ENCODE measurements at places on chromosomes 7 and 10. TPM values are rescaled to one million over a fixed set of nuclear protein-coding genes. Genes with fewer than 3 reads are reported as not detected.

DNA sequence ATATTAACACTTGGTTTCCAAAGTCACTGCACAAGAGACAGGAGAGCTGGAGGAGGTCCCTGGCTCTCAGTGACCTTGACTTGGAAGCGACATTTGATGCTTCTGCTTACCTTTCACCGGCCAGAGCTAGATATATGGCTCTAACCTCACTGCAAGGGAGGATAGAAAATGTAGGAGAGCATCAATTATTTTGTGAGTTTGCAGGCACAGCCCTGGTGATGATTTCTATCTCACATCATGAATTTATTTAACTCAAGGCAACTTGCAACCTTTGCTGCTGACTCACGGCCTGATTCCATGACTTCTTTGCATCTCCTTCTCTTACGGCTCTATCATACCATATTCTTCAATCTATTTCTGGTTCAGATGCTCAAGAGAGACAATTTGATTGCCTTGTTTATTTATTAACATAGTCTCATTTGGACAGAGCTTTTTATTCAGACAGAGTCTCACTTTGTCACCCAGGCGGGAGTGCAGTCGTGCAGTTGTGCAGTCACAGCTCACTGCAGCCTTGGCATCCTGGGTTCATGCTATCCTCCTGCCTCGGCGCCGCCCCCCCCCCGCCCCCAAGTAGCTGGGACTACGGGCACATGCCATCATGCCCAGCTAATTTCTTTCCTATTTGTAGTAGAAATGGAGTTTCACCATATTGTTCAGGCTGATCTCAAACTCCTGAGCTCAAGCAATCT is 196.0 kb downstream of the REEP3 start:
- no peak for DNase-seq

DNA sequence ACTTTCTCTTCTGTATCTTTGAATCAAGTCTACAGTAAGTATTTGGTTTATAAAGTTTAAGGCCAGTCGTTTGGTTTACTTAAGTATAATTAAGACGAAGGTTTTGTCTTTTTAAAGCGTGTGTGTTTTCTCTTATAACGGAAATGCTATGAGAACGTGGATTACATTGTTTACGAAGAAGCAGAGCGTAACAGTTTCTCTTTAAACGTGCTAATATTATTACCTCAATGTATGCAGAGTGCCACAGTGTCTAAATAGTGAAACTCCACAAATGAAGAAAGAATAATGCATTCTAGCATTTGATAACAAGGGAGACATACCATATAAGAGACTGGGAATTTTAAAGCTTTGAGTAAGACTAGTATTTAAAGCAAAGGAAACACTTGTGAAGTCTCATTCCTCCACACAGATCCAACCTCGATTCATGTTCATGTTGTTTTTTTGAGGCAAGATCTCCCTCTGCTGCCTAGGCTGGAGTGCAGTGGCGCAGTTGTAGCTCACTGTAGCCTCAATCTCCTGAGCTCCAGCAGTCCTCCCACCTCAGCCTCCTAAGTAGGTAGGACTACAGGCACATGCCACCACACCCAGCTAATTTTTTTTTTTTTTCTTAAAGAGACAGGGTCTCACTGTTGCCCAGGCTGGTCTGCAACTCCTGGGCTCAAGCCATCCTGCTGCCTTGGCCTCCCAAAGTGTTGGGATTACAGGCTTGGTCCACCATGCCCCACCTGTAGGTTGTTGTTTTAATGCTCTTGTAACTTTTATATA is 75.1 kb downstream of the ANKRD61 start:
- DNase-seq, result no peak

GRCh38 chr10:129914960-129915359 is 49.1 kb downstream of the EBF3 start:
- no peak for DNase-seq

ZNF503 gene
- total RNA-seq, result 74.2 TPM

DNA sequence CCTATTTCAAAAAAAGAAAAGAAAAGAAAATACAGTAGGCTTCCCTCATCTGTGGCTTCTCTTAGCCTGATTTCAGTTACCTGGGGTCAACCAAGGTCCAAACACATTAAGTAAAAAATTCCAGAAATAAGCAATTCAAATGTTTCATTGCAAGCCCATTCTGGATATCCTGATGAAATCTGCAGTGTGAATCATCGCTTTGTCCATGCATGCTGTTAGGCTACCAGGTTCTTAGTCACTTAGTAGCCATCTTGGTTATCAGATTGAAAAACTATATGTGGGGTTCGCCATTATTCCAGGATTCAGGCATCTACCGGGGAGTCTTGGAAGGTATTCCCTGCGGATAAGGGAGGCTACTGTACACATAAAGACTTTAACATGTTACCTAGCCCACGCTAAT is 991 bp upstream of the FAM204A start:
- DNase-seq, result no peak

- no peak for DNase-seq
These were observed 26.5 kb upstream of the CC2D2B start for GRCh38 chr10:95881316-95881715.

EIF5AL1 gene
- total RNA-seq, result 0.17 TPM

- no peak for DNase-seq
These were observed 41.2 kb downstream of the DNAJC1 start for GRCh38 chr10:21962358-21962757.

DNA sequence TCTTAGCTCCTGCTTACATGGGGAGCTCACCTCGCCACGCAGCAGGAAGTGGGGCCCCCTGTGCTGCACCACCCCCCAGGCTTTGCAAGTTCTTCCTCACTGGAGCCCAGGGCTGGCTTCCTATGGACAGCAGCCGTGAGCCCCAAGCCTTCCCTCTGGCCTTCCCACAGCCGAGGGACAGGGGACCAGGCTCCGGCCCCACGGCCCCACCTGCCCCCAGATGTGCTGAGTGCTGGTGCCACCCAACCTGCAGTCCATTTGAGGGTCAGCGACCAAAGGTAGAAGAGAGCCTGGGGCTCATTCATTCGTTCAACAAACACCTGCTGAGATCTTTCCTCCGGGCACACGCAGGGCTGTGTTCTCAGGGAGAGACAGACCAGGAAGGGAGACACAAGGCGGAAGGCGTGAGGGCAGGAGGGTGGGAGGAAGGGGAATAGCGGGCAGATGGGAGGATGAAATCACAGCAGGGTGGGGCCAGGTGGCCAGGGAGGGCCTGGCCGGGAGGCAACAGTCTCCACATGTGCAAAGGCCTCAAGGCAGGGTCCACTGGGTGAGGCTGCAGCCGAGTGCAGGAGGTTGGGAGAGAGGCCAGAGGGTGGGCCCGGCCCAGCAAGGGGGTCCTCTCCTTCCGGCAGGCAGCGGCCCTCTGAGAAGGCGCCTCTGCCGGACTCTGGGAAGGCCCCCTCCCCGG is 100.1 kb downstream of the FOXL3 start:
- DNase-seq, result no peak

SKIDA1 gene
- total RNA-seq, result 1.2 TPM

- no peak for DNase-seq
These were observed 430.5 kb downstream of the MDFIC start for GRCh38 chr7:115352375-115352774.

SUN3 gene
- total RNA-seq, result not detected

- DNase-seq, result no peak
These were observed 58.6 kb upstream of the EBF3 start for GRCh38 chr10:130022511-130023299.

GRCh38 chr7:93117327-93117726 is 452 bp downstream of the SAMD9 start:
- no peak for DNase-seq

DNA sequence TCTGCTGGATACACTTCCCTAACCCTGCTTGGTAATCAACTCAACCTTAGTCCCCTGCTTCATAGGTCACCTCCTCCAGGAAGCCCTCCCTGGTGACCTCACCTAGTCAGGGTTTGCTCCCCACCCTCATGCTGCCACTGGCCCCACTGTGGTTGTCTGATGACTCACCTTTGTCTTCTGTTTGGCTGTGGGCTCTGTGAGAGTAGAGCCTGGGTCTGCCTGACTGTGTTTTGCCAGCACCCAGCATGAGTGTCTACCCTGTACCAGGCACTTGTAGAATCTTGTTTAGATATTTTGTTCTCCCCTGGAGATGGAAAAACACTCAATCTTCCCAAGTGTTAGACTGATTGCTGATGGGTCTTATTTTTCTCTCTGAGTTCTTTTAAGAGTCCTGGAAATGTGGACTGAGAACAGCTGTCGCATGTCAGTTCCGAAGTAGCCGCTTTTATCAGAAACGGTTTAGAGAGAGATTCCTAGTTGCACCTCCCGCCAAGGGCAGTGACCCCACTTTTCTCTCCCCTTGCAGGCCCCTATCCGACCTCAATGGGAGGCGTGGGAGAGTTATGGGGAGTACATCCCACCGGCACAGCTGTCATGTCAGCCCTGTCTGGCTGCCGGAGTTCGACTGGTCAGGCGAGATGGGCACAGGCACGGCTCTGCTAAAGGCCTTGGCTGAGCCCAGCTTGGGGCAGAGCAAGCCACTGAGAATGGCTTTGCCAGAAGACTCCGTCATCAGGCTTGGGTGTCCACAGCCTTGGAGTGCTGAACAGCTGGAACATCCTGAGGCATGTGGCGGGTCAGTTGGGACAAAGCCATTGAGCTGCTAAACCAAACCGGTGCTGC is 134.3 kb downstream of the GRK5 start:
- no peak for DNase-seq

SPDYE5 gene
- total RNA-seq, result not detected

DNA sequence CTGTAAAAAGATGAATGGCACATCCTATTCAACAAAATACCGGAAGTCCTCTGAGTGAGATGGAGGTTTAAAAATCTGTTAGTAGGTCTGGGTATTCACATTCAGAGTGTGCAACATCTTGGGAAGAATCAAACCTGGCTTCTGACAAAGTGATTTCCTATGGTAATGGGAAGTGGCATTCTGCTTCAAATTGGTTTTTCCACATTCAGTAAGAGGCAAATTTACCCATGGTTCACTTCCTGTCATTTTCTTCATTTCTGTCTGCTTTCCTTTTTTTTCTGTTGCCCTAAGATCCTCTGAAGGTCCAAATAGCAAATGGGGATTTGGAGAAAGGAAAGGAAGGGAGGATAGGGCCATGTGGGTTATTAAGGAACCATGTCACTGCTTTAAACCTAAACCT is 218.3 kb downstream of the DOCK4 start:
- no peak for DNase-seq

GRCh38 chr7:122942059-122942458 is 53.4 kb downstream of the TAS2R16 start:
- no peak for DNase-seq

DNA sequence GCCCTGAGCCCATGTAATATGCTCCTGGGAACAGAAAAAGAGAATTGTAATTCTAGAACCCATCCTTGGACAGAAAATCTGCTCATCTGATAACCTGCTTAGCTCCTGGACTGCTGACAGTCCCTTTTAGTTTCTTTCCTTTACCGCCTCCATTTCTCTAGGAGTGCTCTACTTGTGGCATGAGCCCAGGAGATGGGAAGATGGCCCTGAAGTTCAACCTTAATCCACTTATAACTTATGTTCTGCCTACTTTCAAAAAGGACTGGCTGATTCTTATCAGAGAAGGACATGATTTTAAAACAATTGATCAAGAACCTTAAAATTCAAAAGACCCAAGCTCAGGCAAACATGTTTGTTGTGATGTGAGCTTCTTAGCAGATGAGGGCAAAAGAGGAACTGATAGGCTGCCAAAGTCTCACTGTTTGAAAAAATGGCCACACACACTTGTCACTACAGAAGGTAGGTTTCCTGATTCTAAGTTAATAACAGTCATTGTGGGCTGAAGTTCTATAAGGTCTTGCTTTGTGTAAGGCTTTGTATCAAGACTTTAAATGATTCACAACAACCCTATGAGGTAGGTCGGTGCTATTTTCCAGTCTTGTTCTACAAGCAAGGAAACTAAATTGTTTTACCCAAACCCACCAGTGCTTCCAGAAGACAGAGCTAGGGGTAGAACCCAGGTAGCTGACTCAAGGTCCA is 94.3 kb upstream of the AFAP1L2 start:
- DNase-seq, result no peak

GRCh38 chr10:77983384-77984341 is 45.7 kb downstream of the POLR3A start:
- DNase-seq, result no peak

Measured in esophagus muscularis mucosa (tissue), 4 donors.